Motor neuron (in vitro differentiated cells): ENCODE measurements at places on chromosomes 3 and 15. TPM values are rescaled to one million over a fixed set of nuclear protein-coding genes. Genes with fewer than 3 reads are reported as not detected.

DNA sequence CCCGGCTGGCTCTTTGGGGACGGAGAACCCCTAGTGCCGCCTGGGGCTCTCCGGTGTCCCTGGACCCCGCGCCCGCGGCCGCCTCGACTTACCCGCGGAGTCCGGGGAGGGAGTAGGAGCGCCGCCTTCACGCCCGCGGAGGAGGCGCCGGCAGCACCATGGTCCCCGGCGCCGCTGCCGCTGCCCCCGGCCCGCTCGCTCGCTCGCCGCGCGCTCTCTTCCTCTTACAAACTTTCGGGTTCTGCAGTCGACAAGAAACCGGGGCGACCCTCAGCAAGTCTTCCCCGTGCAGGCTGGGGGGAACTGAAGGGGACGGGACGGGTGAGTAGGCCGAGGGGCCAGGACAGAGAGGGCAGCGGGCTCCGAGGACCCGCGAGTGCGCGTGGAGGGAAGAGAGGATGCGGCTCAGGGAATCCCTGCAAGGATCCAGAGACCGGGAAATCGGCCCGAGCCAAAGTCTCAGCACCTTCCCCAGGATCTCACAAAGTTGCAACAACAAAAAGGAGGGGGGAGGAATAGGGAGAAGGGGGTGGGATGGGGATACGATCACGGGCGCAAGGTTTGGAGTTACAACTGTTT lies 2.0 kb downstream of the FOXP1 start:
- peak; percentile 11 for ATAC-seq

- ATAC-seq: no peak
Measured at GRCh38 chr3:135759651-135760050, 205.9 kb upstream of the PPP2R3A start.

DNA sequence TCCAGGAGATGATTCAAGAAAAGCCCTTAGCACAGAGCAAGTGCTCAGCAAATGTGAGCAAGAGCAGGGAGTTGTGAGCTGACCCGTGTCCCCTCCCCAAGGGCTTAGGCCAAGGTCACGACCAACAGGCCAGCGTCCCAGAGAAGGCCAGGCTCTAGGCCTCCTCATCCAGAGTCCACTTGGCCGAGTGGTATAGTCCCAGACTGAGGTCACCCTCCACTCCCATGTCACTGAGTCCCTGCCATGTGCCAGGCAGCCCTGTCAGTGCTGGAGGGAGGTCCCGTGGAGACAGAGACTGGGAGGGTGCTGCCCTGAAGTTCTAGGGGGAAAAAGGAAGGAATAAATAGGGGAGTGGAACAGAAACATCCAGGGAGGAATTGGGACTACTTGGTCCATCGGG lies 44.0 kb downstream of the TPRA1 start:
- no peak for ATAC-seq

DNA sequence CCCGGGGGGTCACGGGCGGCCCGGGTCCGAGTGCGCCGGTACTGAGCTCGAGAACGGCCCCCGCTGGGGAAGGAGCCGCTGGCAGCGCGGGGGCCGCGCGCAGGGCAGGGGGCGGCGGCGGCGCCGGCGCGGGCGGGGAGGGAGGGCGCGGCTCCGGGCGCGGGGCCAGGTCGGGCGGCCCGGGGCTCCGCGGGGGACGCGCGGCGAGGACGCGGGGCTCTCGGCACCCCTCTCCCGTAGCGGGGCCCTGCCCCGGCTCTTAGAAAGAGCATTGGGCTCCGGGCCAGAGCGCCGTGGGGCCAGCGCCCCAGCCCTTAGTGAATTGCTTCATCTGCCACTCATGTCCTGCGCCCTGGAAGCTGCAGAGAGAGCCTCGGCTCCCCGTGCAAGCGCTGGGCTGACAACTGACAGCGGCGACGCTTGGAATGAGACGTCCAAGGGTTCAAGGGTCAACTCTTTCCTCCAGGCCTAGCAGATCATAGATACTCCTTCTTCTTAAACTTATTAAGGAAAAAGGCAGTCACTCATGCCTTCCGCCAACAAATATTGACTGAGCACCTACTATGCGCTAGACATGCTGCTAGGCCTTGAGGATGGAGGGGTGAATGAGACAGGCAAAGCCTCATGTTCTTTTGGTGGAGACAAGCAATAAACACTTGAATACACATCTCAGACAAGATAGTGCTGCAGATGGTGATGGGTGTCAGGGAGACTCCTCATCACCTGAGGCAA lies 140.8 kb downstream of the SMAD6 start:
- peak; percentile 77 for ATAC-seq

DNA sequence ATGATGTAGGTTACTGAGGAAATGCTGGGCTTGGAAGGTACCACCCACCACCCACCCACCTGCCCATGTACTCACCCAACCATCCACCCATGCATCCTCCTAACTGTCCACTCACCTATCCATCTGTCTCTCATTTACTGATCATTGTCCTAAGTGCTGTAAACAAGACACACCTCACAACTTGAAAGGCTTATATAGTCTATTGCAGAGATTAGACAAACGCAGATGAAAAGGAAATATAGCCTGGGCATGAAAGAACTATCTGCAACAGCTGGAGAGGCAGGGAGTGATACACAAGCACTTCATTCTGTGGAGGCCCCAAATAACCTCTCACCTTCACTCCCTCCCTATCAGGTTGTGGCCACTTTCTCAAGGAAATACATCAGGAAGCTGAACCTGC lies 54.0 kb downstream of the DAPK2 start:
- ATAC-seq: no peak

DNA sequence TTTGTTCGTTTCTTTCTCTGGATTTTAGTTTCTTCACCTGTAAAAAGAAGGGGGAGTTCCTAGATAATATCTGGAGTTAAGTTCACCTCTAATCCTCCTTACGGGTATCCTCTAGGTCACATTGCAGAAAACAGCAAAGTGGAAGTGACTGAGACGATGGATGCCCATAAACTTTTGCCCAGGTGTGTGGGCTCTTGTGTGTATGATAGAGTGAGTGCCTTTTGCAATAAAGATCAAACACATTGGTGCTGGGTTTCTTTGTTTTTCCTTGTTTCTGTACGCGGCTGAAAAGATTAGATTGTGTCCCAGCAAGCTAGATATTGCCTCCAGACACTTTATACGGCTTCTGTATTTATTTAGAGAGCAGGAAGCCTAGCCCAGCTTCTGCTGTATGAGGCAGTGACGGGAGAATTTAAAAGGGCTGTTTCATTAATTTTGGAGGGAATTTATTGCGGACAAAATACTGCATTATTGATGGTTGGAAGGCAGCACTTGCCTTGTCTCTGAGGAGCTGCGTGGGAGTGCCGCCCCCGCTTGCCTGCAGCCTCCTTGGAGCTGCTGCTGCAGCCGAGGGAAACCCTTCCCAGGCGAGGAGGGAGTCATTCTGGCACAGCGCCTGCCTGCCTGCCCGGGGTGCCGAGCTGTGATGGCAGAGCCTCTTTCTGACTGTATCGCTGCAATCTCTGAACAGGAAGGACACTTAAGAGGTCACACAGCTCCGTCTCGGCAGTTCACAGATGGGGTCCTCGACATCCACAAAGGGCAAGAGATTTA lies 38.5 kb downstream of the PYDC2 start:
- peak; percentile 66 for ATAC-seq

The SPINK8 gene
- total RNA-seq: not detected in 2 replicates

DNA sequence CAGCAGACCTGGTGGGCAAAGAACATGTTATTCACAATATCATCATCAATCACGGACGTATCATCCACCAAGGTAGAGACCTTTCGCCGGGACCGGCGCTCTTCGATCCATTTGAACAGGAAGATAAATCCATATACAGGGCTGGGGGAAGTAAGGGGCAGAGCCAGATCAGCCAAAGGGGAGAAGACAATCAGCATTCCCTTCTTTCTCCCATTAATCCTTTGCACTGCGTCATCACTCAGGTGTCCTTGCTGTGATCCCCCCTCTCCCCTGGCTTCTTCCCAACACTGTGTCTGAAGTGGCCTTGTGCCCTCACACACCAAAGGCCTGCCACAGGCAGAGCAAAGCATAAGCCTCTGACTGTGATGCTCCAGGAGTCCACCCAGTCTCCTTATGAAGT lies 36.4 kb downstream of the SEMA3G start:
- ATAC-seq: no peak

DNA sequence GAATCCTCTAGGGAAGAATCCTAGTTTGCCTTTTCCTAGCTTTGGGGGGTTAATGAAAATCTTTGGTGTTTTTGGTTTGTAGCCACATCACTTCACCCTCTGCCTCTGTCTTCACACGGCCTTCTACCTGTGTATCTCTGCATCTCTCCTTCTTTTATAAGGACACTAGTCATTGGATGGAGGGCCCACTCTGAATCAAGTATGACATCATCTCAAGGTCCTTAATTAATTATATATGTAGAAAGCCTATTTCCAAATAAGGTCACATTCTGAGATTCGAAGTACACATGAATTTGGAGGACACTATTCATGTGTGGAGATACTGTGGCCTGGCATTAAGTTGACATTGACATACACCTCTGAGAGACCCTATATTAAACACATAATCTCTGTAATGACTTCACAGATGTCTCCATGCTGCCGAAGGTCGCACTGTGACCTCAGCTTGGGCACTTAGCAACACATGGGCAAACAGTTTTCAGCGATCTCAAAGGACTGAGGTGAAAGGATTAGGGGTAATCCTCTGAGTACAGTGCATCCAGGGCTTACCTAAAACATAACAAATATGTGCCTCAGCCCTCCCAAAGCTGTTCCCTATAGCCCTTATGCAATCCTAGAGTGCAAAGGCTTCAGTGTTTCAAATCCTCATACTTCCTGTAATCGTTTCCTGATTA lies 446.0 kb downstream of the FGF12 start:
- ATAC-seq: no peak

GRCh38 chr15:74208901-74209559 lies 6.4 kb upstream of the STRA6 start:
- peak; percentile 34 for ATAC-seq

DNA sequence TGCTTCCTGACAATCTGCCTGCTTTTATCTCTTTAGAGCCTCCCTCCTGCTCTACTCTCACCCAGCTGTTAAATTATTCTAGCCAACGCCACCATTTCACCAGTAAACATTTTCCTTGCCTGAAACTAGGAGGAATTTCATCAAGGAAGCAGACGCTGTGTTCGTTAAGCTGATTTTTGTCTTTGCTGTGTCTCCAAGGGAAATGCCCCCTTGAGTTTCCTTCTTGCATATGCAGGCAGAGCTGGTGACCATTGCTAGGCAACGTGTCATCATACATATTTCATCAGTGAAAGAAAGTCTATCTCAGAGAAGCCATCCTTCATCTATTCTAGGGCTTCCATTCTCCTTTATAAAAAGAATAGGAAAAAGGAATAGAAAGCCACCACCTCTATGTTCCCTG lies 87.0 kb upstream of the ST8SIA2 start:
- peak; percentile 76 for ATAC-seq

The CASR gene
- total RNA-seq: 0.22 and 1.0 TPM in 2 replicates

DNA sequence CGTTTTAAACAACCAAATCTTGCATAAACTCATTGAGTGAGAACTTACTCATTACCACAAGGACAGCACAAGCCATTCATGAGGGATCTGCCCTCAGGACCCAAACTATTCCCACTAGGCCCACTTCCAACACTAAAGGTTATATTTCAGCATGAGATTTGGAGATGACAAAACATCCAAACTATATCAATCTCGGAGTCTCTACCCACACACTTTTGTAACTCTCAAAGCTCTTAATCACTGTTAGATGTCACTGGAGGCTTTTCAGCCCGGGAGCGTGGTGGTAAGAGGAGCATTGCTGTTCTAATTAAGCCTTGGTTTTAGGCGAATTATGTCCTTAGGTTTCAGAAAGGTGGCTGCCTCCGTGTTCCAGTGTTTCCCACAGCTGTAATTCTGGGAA lies 86.3 kb downstream of the CNTN6 start:
- ATAC-seq: no peak

DNA sequence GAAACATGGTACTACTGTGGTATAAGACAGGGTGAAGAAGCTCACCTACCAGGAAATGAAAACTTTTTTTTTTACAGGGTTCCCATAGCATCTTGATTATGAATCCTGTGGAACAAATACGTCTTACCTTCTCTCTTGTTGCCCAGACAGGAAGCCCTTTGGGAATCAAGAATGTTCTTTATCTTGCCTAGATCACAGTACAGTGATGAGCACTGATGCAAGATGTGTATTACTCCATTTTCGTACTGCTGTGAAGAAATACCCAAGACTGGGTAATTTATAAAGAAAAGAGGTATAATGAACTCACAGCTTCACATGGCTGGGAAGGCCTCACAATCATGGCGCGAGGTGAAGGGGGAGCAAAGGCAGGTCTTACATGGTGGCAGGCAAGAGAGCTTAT lies 281.3 kb downstream of the UBE2E2 start:
- no peak for ATAC-seq

The GOLGA6L9 gene
- total RNA-seq: 7.7 and 8.8 TPM in 2 replicates

GRCh38 chr3:195550723-195551122 lies 7.6 kb upstream of the PPP1R2 start:
- no peak for ATAC-seq

GRCh38 chr15:43514241-43515057 lies 3.0 kb upstream of the MAP1A start:
- ATAC-seq: no peak

The ADGRG7 gene
- not detected in 2 replicates for total RNA-seq

DNA sequence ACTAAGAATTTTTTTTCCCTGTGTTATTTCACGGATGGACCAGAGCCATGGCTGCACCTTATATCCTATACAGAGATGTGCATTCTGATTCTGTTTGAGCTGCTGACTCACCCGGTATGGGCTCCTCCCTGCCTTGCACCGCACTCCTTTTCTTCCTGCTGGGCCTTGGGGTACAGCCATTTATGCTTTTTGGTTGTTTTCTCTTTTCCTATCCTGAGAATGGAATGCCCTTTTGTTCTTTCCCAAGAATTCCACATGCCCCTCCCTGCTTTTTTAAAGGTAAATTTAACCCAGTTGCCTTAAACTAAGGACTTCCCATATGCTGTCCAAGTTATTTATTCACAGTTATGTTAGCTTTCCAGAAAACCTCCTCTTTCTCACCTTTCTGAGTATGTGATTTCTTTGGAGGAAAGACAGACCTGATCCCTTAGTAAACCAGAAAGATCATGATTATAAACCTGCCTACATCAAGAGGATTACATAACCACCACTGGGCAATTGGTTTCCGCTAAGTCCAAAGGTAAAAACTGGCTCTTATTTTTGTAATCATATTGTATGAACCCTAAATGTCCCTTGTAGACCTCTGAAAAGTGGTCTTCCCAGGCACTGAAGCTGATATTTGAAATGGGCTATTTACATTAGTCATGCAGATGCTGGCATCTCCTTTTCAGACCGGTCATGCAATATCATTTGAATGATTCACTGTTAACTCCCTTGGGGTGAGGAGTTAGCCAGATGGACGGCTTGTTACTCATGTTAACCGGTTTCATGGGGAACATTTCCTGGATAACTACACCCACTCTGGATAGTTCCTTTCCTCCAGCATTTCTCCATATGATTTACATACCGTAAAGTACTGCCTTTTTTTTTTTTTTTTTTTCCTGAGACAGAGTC lies 45.5 kb downstream of the TMOD3 start:
- peak; percentile 65 for ATAC-seq

- ATAC-seq: no peak
Measured at GRCh38 chr3:147336543-147337278, 69.6 kb downstream of the ZIC4 start.

DNA sequence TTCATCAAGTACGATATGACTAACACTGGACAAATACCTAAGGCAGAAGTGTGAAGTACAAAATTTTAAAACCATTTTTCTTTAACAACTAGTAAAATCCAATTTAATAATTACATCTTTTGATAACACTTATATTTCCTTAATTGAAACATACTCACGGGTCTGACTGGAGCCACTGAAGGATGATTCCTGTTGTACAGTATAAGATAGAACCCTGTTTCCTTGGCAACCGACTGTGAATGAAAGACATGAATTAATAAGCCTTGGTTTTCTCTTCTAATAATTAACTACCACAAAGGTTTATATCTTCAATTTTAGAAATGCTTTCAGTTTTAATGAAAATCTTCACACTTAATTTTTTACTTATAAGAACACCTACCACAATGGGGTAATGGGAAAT lies 19.4 kb downstream of the DHX36 start:
- no peak for ATAC-seq
